PC-9 (cell line): ENCODE measurements at places on chromosomes 13 and 19.

DNA sequence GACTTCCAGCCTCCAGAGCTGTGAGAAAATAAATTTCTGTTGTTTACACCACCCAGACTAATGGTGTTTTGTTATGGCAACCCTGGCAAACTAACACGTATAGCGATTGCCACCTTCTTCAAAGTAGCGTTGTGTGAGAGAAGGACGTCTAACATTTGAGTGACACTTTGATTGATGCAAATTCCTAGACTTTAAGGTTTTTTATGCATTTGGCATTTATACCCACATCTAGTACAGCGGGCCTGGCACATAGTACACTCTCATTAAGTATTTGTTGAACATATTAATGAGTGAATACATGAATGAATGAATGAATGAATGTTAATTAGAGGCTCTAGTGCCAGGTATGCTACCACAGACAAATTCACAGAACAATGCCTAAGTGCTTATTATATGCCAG, 36.7 kb downstream of the POU4F1 start:
- DNase-seq: no peak

GRCh38 chr19:2180881-2181632, 17.3 kb downstream of the DOT1L start:
- DNase-seq: no peak

DNA sequence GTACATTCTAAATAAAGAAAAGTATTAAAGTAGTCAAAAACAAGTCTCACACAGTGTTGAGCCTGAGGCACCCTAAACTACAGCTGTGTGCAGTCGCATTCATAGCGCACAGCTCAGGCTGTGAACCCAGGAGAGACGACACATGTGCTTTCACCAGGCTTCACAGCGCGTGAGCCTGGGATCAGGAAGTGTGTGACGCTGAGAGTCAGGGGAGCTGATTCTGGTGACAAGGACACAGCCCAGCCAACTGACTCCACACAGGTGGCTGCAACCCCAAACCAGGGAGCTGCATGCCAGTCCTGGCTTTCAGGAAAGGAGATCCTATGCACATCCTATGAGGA, 41.6 kb downstream of the COL4A1 start:
- DNase-seq: no peak

DNA sequence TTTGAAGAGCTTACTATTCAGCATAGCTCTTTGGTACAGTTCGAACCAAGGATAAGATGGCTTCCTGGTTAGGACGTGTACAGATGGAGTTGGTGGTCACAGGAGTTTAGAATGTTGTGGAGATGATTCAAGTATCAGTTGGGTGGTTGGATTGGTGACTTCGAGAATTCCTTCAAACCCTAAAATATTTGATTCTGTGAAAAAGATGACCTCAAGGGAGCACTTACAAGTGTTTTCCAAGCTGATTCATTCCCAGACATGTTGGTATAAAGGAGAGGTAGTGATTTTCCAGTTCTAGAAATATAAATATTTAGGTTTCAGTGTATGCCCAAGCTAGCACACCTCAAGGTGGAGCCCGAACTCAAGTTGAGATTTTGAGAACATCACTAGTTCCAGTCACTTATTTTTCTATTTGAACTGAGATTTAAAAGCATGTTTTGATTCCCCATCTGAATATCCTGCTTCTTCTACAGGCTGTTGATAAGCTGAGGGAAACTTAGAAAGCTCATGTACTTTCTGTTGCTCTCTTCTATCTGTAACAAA, 306.1 kb downstream of the DCT start:
- DNase-seq: no peak

DNA sequence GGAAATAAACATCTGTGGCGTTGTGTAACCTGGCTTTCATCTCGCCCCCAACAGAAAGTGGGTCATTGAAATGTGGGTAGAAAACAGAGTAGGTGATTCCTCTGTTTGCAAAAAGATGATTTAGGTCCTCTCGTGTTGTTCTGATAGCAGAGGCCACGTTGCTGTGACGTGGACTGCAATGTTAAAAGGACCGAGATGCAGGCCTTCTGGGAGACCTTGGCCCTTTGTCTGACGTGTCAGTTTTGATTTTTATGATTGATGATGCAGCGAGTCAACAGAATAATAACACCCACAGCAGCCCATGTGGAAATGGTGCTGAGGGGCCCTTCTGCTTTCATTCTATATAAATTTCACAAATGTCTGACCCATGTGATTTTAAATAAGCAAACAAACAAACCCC, 68.9 kb downstream of the FGF9 start:
- no peak for DNase-seq

DNA sequence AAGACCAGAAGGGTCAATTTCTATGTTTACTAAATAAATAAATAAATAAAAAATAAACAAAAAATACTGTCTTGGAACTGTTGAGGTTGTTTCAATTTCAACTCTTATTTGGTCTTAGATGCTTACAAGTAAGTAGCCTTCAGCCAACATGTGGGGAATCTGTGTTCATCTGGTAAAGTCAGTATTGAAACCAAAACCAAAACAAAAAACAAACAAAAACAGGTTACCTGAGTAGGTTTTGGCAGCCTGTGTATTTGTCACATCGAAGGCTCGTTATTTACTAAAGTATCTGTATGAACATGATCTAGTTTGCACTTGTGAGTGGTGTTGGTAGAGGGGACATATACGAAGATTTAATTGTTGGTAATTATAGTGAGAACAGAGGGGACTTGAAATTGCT, 471.5 kb downstream of the SLITRK5 start:
- no peak for DNase-seq

DNA sequence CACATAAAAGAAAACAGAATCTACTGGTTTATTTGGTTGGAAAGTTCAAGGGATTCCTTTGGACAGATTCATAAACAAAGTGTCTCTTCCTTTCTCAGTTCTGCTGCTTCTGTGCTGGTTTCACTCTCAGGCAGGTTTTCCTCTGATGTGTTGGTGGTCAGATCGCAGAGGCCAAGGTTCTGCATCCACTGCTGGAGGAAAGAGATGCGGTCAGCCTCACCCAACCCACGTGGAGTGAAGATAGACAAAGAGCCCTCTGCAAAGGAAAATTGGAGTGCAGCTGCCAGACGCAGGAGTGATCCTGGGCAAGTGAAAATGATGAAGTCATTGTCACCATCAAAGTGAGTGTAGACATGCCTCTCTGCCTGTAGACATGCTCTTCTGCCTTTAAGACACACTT, 352.0 kb downstream of the TSHZ3 start:
- no peak for DNase-seq

GRCh38 chr19:32459204-32459865, 53.8 kb downstream of the DPY19L3 start:
- DNase-seq: no peak

DNA sequence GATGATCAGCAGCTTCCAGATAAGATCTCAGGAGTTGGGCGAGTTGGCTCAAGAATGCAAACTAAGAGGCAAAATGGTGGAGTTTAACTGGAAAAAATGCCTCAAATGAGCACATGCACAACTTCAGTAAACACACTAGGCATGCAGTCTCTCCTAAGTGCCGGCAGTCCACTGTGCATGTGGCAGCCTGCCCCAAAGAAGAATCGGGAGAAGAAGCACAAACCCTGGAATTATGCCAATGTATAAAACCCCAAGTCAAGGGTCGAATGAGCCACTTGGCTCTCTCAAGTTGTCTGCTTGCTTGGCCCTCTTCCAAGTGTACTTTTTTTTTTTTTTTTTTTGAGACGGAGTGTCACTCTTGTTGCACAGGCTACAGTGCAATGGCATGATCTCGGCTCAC, 53.3 kb upstream of the SLITRK1 start:
- DNase-seq: no peak

GRCh38 chr13:45362939-45363338, 22.0 kb upstream of the TPT1 start:
- no peak for DNase-seq

DNA sequence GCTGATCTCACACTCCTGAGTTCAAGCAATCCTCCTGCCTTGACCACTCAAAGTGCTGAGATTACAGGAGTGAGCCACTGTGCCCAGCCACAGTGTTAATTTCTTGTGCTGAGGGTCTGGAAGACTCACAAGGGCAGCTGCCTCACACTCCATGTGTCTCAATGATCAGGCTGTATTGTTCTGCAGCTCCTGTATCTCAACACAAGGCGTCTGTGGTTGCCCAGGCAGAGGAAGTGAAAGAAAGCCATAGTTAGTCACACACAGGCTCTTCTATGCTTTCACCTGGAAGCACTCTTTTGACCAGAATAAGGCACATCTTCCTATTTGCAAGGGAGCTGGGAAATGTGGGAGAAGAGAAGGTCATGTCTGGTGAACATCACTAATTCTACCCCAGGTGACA, 107.3 kb upstream of the ZNF507 start:
- DNase-seq: no peak

DNA sequence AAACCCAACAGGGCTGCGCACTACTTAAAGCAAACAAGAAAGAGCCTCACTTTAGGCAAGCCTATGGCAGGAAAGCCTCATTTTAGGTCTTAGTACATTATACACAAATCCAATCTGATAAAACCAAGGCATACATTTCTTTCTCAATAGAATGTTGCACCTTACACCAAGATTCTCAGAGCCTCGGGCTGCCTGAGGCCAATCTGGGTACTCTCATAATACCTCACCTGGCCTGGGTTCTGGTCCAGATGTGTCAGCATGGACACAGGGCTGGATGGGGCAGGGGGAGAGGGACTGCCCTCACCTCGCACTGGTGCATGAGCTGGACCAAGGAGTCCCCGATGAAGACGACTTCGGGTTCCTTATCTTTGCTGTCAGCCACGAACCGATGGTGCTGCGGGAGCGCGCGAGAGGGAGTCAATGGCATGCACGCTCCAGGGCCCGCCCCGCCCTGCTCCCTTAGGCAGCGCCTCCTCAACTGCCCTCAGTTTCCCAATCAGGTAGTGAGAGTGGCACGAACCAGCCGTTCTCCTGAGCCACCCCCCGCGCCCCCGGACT, at the start of gene PRR19:
Gene PRR19 (plus strand): TSS at position 487 of the 558 bp plus-strand sequence. CDS start 7,453 bp downstream, outside the sequence.
- no peak for DNase-seq

DNA sequence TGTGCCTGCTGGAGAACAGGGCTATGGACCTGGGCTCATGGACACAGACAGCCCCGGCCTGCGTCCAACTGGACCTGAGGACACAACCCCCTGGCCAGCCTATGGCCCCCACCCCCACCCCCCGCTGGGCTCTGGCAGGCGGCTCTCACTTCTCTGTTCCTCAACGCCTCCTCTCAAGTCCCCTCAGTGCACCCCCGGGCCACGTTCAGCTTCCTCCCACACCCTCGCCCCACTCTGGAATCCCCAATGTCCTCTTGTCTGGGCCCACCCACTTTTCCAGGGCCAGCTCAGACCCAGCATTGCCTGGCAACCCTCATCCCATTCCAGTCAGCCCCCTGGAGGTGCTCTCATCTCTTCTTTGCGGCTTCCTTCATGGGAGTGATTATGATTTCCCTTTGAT, 130.2 kb upstream of the SPACA7 start:
- DNase-seq: no peak

DNA sequence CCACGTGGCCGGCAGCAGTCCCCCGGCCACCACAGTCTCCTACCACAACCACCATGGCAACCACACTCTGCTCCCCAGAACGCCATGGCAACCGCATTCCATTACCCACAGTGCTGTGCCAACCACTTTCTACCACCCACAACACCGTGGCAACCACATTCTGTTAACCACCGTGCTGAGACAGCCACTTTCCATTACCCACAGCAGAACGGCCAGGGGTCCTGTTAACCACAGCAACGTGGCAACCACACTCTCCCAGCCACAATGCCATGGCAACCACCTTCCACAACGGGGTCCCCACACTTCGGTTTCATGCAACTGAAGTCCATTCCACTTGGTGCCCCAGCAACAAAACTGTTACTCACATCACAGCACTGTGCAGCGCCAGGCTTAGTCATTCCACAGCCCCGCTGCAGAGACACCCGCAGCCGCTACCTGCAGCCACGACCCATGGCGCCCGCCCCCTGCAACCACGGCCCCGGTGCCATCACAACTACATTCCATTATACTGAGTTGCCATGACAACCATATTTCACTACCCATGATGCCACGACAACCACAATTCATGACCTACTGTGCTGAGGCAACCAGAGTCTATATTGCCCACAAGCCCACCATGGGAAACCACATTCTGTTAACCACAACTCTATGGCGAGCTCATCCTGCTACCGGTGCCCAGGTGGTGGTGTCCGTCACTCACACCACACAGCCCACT, 10.0 kb downstream of the DPF1 start:
- peak; percentile 44 for DNase-seq

DNA sequence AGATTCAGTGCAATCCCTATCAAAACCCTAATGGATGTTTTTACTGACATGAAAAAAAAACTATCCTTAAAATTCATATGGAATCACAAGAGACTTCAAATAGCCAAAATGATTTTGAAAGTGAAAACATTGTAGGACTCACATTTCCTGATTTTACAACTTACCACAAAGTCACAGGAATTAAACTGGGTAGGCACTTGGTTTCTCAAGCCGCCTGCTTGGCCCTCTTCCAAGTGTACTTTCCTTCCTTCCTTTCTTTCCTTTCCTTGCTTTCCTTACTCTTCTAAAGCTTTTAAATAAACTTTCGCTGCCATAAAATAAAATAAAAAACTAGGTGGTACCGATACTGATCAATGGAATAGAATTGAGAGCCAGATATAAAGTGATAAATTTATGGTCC, 21.0 kb upstream of the CD33 start:
- no peak for DNase-seq

DNA sequence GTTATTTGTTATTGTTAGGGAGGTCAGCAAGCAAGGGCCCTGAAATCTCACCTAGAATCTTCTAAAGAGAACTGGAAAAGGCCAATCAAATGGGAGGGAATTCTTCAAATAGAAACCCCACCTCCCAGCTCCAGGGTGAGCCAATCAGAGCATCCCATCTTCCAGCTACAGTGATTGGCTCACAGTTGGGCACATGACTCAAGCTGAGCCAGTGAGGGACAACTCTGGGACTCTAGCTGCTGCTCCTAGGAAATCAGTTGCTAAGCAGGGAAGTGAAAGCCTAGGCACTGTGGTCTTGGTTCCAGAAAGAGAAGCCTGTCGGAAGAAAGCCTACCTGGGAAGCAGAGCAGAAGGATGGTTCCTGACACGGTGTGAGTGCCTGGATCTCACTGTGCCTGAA, 13.4 kb downstream of the TM6SF2 start:
- no peak for DNase-seq

DNA sequence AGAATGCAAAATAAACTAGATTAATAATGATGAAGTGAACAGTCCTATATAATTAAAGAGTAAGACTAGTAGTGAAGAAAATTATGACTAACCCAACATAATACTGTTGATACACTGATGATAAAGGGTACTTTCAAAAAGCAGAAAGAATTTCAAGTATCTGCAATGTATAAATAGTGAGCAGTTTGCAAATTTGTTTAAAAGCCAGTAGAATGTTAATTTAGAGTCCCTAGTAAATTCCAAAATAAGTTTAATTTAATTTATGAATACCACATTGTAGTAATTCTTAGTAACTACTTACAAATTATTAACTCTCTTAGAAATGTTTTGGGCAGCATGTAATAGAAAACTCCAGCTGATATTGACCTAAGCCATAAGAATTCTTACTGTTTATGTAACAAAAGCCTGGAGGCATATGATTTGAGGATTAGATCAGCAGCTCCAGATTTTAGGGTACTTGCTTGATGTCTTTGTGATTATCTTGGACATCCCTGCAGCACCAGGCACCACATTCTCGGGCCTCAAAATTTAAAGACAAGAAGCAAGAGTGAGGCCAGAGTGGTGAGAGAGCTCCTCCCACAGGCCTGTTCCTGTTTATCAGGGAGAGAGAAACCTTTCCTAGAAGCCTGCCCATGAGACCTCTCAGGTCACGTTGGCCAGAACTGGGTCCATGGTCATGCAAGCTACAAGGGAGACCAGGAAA, 67.6 kb upstream of the TDRD3 start:
- no peak for DNase-seq

- DNase-seq: peak; percentile 49
These were observed 16.1 kb upstream of the USP29 start for GRCh38 chr19:57103573-57104277.
